CD4-positive, alpha-beta T cell (primary cell): ENCODE measurements at places on chromosomes 7 and 10.
A peak's percentile ranks its signal among the peaks of the same experiment; 100 is the strongest.

GRCh38 chr10:110802090-110802489 lies 69.6 kb upstream of the PDCD4 start:
- no peaks in the 10 kb centered on the region for H3K36me3 ChIP-seq
- peak overlapping the region; percentile 14 for H3K27ac ChIP-seq
- DNase-seq = no peak
- no peaks in the 10 kb centered on the region for H3K27me3 ChIP-seq
- no peak overlapping the region for H3K4me3 ChIP-seq
- H3K4me1 ChIP-seq = peaks cover 28% of the 10 kb centered on the region

DNA sequence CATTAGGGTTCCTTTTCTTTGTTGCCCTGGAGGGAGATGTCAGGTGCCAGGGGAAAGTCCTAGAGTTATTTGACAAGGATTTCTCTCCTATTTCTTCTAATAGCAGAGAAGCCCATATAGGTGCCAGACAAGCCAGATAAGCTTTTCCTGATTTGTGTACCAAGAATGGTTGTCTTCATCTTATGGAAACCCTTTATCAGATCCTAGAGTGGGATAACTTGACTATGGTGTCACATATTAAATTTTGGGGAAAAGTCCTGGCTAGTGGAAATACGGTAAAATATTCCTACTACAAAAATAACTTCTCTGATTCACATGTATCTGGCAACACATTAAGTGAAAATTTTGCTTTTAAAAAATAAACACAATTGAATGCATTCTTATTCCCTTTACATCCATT lies 1.2 kb downstream of the OR2A12 start:
- no peak overlapping the region for H3K27ac ChIP-seq
- no peak for DNase-seq
- no peaks in the 10 kb centered on the region for H3K36me3 ChIP-seq
- H3K4me3 ChIP-seq = no peak overlapping the region
- H3K27me3 ChIP-seq = no peaks in the 10 kb centered on the region
- no peaks in the 10 kb centered on the region for H3K4me1 ChIP-seq

- no peak overlapping the region for H3K4me3 ChIP-seq
- no peaks in the 10 kb centered on the region for H3K27me3 ChIP-seq
- no peaks in the 10 kb centered on the region for H3K4me1 ChIP-seq
Observed at GRCh38 chr10:48536916-48537890, 67.7 kb downstream of the ARHGAP22 start.

DNA sequence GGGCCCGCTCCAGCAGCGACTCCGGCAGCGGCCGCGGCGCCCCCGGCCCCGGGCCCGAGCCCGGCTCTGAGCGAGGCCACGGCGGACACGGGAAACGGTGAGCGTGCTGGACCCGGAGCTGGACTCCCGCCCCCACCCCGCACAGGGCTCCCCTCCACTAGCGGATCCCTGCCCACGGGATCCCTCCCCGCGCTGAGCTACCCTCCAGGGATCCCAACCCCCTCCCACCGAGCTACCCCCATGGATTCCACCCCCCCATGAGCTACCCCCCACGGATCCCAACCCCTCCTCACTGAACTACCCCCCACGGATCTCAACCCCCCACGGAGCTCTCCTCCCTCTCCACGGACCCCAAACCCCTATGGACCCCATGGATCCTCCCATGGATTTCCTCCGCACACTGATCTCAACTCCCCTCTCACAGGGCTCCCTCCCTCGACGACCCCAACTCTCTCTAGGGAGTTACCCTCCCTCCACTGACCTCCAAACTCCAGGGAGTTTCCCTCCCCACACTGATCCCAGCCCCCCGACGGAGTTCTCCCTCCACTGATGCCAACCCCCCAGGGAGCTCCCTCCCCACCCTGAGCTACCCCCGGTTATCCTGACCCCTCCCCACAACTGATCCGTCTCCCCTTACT lies 20.6 kb upstream of the HSPB1 start:
- H3K4me3 ChIP-seq = peak overlapping the region; percentile 28
- no peak overlapping the region for H3K27ac ChIP-seq
- no peaks in the 10 kb centered on the region for H3K36me3 ChIP-seq
- H3K4me1 ChIP-seq = peaks cover 16% of the 10 kb centered on the region

DNA sequence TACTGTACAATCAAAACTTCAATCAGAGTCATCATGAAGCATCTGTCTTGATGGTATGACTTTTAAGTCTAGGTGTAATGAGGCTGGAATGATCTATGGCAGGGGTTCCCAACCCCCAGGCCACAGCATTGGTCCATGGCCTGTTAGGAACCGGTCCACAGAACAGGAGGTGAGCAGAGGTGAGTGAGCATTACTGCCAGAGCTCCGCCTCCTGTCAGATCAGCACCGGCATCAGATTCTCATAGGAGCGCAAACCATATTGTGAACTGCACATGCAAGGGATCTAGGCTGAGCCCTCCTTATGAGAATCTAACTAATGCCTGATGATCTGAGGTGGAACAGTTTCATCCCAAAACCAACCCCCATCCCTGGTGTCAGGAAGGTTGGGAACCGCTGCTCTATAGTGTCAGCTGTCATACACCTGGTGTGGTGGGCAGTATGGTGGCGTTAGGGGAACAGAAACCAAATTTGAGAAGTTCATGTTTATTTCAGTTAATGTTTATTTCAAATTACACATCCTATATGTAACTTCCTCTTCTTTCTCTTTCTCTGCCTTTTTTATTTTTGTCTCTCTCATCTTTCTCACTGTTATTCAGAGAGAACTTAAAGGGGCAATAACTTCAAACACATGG lies 432.6 kb downstream of the TNS3 start:
- no peak overlapping the region for H3K27ac ChIP-seq
- H3K4me1 ChIP-seq = no peaks in the 10 kb centered on the region
- H3K27me3 ChIP-seq = no peaks in the 10 kb centered on the region
- H3K4me3 ChIP-seq = no peak overlapping the region
- no peaks in the 10 kb centered on the region for H3K36me3 ChIP-seq
- no peak for DNase-seq

DNA sequence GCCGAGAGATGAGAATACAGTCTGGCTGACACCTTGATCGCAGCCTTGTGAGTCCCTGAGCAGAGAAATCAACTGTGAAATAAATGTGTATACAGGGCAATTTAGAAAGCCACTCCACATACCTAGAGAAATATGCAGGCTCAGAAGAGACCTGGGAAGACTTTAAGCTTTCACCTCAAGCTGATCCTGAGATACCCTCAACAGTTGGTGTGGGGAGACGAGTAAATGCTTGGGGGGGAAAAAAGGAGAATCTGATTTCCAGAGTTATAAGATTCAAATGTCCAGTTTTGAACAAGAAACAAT lies 123.5 kb downstream of the SMURF1 start:
- H3K27me3 ChIP-seq = no peaks in the 10 kb centered on the region
- peaks cover 22% of the 10 kb centered on the region for H3K36me3 ChIP-seq
- no peaks in the 10 kb centered on the region for H3K4me1 ChIP-seq
- H3K27ac ChIP-seq = no peak overlapping the region

- H3K4me3 ChIP-seq = no peak overlapping the region
- no peaks in the 10 kb centered on the region for H3K36me3 ChIP-seq
- H3K27ac ChIP-seq = no peak overlapping the region
- H3K4me1 ChIP-seq = no peaks in the 10 kb centered on the region
- no peak for DNase-seq
Observed at GRCh38 chr10:125629758-125630376, 53.1 kb downstream of the TEX36 start.

- peaks cover 19% of the 10 kb centered on the region for H3K4me1 ChIP-seq
- no peak overlapping the region for H3K4me3 ChIP-seq
- peaks cover 11% of the 10 kb centered on the region for H3K27me3 ChIP-seq
Observed at GRCh38 chr10:101011517-101012423, 12.2 kb downstream of the LZTS2 start.

- no peaks in the 10 kb centered on the region for H3K4me1 ChIP-seq
- H3K27ac ChIP-seq = no peak overlapping the region
- no peak for DNase-seq
Observed at GRCh38 chr10:20814116-20814515, 83.0 kb downstream of the NEBL start.

- H3K36me3 ChIP-seq = no peaks in the 10 kb centered on the region
- H3K4me3 ChIP-seq = no peak overlapping the region
- H3K27ac ChIP-seq = no peak overlapping the region
- no peak for DNase-seq
Observed at GRCh38 chr7:5429253-5429856, 5.7 kb upstream of the TNRC18 start.

DNA sequence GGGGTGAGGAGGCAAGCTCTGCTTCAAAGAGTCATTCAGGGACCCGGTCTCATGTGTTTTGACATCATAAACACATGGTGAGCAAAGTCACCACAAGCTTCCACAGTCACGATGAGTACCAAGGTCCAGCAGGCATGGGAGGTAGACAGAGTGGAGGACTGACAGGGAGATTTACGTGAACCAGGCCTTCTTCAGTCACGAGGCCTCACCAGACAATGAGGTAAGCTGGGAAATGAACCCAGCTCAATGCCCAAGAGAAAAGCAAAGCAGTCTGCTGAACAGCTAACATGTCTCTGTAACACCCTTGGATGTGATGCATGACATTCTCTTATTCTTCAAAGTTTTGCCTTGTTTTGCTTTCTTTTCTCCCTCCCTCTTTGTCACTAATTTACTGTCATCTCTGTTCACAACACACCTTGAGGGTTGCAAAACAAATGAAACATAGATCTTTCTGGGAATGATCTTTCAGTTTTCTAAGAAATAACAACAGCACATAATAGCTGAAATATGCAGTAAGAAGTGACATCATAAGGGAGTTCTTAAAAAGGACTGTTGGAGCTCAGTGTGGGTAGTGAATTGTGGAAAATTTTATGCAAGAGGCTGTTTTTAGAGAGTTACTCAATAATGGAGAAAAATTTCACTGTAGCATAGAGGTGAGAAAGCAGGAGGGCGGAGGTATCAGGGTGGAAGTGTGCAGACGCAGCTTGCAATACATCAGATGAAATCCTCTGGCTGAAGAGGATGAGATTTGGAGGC lies 9.0 kb downstream of the PPP1R17 start:
- H3K27me3 ChIP-seq = no peaks in the 10 kb centered on the region
- H3K27ac ChIP-seq = no peak overlapping the region
- H3K36me3 ChIP-seq = no peaks in the 10 kb centered on the region
- H3K4me1 ChIP-seq = no peaks in the 10 kb centered on the region

- no peaks in the 10 kb centered on the region for H3K27me3 ChIP-seq
- no peaks in the 10 kb centered on the region for H3K4me1 ChIP-seq
- no peaks in the 10 kb centered on the region for H3K36me3 ChIP-seq
- no peak overlapping the region for H3K4me3 ChIP-seq
Observed at GRCh38 chr10:104197364-104197763, 34.8 kb downstream of the CFAP43 start.

DNA sequence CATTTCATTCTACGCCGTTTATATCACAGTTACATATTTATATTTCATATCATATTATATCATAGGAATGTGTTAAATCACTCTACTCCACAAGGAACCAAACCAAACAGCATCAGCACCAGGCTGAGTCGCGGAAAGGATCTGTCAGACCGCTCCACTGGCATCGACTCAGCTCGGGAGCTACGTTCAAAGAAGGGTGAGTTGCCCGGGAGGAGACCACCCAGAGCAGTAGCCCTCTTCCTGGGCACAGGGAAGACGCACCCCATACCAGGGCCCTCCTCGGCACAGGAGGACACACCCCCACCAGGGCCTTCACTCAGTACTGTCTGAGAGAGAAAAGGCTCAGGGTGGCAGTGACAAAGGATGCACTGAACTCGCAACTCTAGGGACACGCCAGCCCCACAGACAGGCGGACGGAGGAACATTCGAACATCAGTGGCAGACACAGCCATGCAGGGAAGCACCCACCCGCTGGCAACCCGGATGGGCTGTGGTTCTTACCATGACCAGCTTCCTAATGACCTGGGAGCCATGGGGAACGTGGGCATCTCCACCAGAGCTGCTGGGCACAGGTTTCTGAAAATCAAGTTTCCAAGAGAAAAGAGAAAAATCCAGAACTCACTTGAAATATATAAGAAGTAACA lies 28.7 kb downstream of the PITRM1 start:
- peaks cover 92% of the 10 kb centered on the region for H3K36me3 ChIP-seq
- no peak overlapping the region for H3K4me3 ChIP-seq
- H3K27me3 ChIP-seq = no peaks in the 10 kb centered on the region
- H3K27ac ChIP-seq = no peak overlapping the region
- no peaks in the 10 kb centered on the region for H3K4me1 ChIP-seq

DNA sequence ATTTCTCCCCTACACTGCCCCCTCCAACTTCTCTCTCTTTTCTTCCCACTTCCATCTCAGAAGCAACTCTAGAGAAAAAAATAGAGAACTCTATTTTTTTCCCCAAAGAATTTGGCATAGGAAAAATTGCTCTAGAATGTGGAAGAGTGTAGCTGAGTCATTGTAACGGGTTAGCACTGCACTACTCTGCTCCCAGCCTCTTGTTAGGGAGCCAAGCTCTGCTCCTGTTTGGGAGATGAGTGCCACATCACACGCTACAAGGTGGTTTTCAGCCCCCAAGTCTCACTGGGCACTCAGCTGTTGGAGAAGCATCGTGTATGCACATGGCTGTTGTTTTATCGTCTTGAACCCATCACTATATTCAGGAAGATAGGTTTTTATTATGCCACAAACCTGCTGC lies 136.4 kb downstream of the BMPER start:
- H3K27me3 ChIP-seq = no peaks in the 10 kb centered on the region
- no peaks in the 10 kb centered on the region for H3K4me1 ChIP-seq
- no peak overlapping the region for H3K27ac ChIP-seq
- no peak overlapping the region for H3K4me3 ChIP-seq

- no peaks in the 10 kb centered on the region for H3K27me3 ChIP-seq
- H3K27ac ChIP-seq = no peak overlapping the region
- H3K4me3 ChIP-seq = no peak overlapping the region
- no peak for DNase-seq
Observed at GRCh38 chr10:37812290-37812689, 45.1 kb downstream of the ZNF248 start.
